ENCODE measurements at places on chromosomes 13 and 19.

DNA sequence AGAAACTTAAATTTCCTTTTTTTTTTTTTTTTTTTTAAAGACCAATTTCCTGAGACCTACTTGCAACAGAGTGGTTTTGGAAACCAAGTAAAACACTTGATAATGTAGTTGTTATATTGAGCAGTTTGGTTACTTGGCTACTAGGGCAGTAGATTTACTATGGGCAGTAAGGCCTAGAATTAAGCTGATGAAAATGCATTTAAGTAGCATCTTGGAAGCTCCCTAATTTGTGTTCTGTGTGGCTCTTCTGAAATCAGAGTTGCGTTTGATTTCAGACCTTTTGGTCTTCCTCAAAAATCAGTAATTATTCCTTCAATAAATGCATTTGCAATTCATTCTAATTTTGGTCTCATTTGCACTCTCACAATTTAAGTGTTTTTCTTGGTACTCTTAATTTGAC, 810 bp downstream of the GPR180 start:
- no peak for DNase-seq

DNA sequence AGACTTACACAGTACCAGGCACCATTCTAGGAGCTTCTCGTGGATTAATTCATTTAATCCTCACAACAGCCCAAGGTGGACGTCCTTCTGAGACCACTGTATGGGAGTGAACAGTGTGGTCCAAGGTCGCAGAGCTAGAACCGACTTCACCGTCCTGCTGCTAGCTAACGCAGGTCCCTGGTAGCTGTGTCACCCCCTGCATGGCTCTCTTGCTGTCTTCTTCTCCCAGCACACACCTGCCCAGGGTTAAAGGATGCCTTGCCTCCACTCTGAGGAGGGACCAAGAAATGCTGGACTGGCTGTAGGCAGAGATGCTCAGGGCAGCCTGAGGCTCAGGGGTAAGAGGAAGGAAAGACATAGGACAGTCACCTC, 3.0 kb downstream of the AKT2 start:
- no peak for DNase-seq

DNA sequence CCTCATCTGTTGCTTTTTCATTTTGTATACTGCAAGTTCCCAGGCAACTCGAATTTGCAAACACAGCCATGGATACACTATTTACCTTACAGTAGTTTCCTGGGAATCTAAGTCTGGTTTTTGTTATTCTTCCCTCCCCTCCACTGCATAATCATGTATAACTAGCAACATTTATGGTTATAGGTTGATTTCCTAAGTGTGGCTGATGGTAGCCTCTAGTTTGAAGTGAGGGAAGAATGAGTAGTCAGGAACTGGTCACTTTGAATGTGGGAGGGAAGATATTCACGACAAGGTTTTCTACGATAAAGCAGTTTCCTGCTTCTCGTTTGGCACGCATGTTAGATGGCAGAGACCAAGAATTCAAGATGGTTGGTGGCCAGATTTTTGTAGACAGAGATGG, at the start of gene KCNRG:
KCNRG (plus strand) TSS at position 187 of the 400 bp plus-strand sequence; CDS start at position 237, 50 bp downstream.
- DNase-seq = no peak

GRCh38 chr13:50030315-50030714, 15.1 kb downstream of the KCNRG start:
- DNase-seq = no peak

DNA sequence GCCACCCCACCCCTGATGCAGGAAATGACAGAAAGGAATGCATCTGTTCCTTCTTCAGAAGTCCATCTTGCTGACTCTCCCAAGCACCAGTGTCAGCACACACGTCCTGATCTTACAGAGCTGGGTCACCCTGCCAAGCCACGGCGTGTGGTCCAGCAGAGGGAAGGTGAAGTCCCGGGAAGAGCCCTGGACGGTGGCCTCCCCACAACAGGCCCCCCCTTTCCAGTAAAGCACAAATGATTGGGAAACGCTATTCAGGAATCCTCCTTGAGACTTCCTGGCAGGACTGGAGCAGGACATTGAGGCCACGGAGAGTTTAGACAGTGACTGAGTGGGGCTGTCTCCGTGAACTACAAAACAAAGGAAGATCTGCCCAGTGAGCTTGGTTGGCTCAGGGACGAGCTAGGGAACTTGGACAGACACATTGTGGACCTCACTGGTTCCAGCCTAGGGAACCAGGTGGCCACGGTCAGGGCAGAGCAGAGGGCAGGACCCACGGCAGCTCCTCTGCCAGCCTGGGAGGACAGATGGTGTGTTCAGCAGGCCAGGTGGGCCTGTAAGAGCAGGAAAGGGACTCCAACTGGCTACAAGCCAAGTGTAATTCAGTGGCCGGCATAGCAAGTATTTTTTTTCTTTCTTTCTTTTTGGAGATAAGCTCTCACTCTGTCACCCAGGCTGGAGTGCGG, 41.7 kb downstream of the ELL start:
- DNase-seq = no peak

DNA sequence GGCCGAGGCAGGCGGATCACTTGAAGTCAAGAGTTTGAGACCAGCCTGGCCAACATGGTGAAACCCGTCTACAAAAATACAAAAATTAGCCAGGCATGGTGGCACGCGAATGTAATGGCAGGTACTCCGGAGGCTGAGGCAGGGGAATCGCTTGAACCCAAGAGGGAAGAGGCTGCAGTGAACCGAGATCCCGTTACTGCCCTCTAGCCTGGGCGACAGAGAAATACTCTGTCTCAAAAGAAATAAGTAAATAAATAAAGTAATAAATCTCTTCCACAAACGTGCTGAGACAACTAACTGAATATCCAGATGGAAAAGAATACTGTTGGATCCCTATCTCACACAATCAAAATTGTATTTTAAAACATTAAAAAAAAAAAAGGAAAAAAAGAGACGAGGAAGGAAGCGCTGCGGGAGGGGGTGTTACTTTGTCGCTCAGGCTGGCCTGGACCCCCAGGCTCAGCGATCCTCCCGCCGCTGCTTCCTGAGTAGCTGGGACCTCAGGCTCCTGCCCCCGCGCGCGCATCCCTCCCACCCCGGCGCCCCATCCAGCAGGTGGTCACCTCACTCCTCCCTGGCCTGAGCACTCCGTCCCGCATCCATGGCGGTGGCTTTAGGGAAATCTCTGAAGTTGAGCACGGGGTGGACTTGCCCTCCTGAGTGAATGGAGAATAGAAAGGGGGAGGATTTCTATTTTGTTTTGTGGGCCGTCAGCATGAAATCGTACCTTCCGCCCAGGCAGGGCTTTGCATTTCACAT, 628 bp upstream of the ZNF813 start:
- DNase-seq = no peak

DNA sequence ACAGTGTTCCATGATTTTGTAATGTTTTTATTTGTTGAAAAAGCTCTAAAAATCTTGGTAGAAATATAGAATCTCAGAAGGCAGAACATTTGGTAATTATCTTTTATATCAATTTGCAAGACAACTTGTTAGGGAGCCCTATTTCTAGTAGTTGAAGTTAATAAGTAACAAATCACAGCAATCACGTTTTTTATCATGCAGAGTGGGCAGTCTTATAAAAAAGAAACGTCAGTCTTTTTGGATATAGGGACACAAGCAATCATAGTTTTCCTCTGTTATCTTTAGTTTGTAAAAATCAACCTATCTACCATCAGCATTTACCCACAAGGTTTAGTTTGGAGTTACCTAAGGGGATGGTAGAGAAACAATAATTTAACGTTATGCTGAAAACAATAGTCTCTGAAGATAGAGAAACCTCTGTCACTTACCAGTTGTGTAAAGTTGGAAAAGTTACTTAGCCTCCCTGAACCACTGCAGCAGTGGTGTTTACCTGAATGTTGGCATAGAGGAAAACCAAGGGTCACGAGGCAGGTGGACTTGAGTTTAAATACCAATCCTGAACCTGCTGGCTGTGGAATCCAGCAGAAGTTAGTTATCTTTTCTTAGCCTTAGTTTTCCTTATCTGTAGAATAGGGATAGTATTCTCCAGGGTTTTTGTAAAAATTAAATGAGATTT, 192.8 kb downstream of the GGACT start:
- DNase-seq = no peak

All from NCI-H187 (cell line).